Stimulated activated naive CD8-positive, alpha-beta T cell treated with anti-CD3 and anti-CD28 coated beads, Interleukin-15, Interleukin-2, amounts not matched to agents 100 U/mL and 50 U/mL, for 24 hours (primary cell): ENCODE measurements at places on chromosomes 11 and 22.

GRCh38 chr11:58493676-58494075 is 14.2 kb downstream of the OR5B21 start:
- no peak for DNase-seq

GRCh38 chr22:43038325-43038724 is 23.4 kb upstream of the PACSIN2 start:
- DNase-seq, result no peak

DNA sequence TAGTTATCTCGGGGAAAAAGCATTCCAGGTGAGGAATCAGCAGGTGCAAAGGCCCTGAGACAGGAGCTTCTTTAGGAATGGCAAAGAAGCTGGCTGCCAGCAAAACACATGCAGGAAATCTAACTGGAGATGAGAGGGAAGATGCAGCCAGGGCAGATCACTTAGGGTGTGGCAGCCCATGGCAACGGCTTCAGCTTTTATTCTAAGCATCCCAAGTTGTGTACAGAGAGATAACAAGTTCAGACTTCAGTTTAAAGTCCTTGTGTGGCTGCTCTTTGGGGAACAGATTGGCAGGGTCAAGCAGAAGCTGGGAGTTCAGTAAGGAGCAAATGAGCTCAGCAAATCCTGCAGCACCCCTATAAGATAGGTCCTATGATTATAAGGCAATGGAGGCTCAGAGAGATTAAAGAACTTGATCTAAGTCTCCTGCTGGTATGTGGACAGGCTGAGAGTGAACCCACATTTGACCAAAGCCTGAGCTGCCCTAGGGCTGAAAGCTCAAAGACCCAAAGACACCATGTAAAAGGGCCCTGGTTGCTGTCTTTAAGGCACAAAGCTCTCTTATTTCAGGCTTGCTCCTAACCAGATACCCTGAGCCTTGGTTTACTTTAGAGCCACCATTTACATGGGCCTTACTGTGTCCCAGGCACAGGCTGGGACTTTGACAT is 466.8 kb downstream of the SOX6 start:
- DNase-seq, result no peak

DNA sequence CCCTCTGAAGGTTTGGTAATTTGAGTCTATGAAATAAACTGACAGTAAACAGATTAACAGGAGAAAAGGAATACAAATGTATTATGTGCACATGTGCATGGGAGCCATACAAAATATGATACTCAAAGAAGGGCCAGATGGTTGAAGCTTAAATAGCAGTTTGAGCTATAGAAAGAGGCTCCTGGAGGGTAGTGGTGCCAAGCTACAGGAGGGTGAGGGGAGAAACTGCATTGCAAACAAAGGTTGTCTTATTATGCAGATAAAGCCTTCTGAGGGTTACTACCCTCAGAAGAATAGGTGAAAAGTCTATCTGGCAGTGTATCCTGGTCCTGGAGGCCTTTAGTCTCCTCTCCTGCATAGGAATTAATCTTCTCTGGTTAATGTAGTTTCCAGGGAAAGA is 267.3 kb upstream of the MPPED2 start:
- no peak for DNase-seq

- peak; percentile 24 for DNase-seq
These were observed 13.1 kb downstream of the ADM start for GRCh38 chr11:10317776-10318526.

- no peak for DNase-seq
These were observed 16.4 kb upstream of the SNX32 start for GRCh38 chr11:65817312-65817834.

DNA sequence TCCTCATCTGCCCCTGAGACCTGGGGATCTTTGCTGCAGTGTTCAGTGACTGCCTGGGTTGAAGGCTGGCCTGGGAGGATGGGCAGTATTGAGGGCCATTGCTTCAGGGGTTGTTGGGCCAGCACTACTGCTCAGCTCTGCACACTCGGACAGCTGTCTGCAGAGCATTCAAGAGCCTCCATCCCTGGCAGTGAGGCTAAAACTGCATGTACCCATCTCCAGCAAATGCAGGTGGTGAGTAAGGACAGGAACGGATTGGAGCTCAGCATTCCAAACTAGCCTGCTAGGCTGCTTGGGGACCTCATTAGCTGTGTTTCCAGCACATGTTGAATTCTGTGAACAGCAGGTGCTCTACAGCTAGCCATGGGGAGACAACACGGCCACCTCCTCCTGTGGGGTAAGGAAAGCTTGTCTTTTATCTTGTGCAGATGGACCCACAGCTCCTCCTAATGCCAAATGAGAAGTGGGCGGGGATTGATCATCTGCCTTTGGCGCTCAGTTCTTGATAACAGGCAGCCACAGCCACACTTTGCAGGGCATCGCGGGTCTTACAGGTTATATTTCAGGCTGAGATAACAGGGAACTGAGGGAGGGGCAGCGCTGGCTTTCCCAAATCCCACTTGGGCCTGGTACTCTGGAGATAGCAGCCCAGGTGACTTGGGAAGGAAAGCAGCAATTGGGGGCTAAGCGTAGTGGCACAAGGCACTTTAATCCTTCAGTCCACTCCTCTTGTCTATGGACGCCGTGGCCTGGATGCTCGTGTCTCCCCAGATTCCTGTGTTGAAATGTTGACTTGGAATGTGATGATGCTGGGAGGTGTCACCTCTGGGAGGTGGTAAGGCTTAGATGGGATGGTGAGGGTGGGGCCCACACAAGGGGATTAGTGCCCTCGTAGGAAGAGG is 254.5 kb upstream of the B3GAT1 start:
- no peak for DNase-seq

DNA sequence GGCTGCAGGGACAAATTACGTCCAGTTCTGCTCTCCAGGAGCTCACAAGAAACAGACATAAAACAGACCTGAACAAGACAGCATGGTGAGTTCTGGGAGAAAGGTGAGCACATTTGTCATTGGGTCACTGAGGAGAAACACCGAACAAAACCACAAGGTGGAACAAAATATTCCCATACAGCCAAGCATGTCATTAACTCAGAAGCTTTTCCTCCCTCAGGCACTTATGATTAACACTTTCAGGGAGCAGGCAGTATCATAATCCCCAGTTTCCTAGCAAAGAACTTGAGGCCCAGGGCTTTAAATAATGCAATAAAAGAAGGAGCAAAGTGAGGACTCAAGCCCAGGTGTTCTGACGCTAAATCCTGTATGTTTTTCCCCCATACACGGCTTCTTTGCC is 43.0 kb downstream of the P4HA3 start:
- no peak for DNase-seq

DNA sequence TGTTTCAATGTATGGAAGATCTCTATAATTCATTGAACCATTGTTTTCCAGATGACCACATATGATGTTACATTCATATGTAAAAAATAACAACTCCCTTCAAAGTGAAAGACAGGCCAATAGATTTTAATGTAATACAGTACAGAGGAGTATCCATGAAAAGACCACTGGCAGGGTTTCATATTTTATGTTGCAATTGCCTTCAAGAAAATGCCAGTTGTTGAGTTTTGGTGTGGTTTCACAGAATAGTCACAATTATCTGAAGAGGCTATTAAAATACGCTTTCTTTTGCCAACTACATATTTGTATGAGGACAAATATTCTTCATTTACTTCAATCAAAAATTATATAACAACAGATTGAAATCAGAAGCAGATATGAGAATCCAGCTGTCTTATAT is 14.3 kb downstream of the AMOTL1 start:
- DNase-seq, result no peak

DNA sequence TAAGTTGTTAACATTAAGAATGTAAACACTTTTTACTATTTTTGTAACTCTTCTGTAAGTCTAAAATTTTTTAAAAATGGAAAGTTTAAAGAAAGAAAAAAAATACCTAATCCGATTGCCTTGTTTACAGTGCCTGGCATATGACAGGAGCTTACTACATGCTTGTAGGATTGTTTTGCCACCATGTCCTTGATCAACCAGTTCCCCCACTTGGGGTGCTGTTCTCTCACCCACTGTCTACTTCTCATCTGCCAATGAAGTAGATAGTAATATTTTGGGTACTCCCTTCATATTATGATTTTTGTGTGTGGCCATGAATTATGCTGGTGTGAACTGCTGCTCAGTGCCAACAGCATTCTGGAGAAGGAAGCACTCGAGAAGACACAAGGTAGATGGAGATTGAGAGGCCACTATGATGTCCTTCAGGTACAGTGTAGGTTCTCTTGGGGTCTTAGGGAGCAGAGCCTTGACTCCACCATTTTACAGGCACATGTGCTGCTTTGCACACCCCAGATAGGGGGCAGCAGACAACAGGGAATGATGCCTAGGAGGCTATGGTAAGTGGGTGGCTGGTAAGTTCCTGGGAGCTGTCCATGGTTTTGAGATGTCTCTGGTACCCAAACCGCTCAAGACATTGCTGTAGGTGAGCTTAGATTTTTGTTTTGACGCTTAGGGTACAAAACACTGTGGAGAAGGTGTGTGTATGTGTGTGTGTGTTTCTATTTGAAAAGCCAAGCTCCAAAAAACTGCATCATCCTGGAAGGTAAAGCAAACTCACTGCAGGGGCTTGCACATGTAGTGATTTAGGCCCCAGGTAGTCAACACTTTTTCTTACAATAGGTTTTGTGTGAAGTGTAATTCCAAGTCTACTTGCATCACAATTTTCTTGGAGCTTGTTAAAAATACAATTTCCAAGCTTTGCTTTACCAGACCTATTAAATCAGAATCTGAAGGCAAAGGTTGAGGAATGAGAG is 494.5 kb upstream of the LARGE1 start:
- DNase-seq, result peak; percentile 42

DNA sequence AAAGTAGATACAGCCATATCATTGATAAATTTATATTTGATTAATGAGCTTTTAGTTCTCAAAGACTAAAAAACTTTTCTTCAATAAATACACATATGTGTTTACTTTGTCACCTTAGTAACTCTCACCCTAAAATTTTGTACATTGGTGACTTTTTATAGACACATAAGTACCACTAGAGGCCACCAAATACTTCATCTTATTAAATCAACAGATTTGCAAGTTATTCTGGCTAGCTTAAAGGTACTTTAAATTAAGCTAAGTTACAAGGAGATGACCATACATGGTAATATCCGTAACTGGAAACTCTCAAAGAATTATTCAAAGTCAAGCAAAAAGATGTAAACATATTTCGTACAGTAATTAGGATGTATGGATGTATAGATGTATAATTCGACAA is 112.2 kb downstream of the SBF2 start:
- DNase-seq, result no peak

GRCh38 chr11:981764-982163 is 54.8 kb downstream of the MUC6 start:
- DNase-seq, result no peak

DNA sequence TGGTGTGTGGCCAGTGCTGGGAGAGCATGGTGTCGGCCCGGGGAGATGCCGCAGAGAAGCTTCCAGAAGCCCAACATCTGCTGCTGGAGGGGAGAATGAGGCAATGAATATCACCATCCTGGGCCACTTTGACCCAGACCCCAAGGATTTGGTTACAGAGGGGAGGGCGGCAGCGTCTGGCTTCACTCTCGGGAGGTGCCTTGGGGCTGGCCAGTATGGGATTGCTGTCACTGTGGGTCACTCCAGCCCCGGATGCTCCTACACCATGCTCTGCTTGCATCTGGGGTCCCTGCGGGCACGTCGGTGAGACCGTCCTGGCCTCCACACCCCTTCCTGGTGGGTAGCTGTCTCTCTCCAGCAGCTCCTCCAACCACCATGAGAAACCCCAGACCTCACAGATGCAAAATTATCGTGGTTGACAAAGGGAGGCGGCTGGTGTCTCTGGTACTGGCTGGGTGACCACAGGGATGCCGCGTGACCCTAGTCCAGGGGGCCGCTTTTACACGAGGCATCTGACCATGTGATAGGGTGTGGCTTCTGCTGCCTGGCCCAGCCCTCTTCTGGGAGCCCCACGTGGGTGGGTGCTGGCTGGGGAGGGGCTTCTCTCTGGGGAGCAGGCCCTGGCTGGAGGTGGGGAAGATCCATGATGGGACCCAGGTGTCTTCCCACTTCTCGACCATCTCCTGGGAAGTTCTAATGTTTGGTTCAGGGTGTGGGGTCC is 5.7 kb downstream of the KCNQ1 start:
- no peak for DNase-seq

DNA sequence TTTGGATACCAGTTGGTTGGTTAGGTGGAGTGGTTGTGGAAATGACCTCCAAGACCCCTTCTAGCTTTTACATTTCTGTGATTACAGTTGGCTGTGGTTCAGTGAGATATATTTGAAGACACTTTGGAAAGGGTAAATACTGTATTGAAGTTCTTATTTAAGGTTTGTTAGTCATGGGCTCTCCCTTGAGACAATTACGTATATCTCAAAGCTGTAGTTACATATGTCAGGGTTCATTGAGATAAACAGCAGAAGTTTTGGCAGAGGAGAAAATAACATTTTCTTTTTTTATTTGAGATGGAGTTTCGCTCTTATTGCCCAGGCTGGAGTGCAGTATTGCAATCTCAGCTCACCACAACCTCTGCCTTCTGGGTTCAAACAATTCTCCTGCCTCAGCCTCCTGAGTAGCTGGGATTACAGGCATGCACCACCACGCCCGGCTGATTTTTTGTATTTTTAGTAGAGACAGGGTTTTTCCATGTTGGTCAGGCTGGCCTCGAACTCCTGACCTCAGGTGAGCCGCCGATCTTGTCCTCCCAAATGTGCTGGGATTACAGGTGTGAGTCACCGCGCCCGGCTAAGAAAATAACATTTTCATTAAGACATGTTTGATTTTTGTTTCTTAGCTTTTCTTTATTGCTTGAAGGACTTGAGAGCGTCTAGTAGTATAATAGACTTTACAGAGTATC is 1.9 kb downstream of the RNF121 start:
- no peak for DNase-seq

DNA sequence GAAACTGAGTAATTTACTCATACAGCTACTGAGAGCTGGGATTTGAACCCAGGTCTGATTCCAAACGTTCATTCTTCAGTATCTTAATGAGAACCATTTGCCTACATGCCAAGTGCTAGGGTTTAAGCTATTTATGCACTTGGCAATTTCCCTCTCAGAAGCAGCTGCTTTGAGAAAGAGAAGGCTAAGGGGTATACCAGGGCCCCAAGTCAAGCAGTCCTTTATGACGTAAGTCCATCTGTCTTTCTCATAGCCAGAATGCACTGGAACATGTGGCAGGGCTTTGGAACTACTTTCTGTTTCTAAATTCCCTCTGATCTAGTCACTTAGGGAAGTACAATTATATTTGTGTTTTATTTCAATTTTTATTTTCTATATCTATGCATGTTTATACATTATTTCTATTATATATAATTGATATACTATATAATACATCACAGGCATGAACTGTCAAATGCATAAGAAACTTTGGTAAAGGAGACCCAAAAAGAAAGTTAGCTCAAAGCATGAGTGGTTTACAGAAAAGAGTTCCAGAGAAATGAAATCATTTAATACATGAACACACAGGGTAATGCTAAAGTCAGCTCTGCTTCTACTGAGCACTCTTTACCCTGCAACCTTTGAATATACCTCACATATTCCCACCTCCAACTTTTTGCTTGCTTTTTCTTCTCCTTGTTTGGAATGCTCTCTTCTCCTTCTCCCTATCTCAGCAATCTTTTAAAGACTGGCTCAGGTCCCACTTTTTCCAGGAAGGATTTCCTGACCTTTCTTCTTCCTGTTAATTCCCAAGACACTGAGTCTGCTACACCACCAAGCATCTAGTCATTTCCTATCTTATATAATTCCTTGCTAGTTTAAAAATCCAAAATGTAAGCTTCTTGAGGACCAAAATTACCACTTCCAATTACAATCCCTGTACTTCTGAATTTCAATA is 80.5 kb upstream of the GDPD4 start:
- no peak for DNase-seq

GRCh38 chr11:33624083-33624482 is 76.5 kb downstream of the C11orf91 start:
- no peak for DNase-seq
